ENCODE measurements at places on chromosomes 6 and 20.

DNA sequence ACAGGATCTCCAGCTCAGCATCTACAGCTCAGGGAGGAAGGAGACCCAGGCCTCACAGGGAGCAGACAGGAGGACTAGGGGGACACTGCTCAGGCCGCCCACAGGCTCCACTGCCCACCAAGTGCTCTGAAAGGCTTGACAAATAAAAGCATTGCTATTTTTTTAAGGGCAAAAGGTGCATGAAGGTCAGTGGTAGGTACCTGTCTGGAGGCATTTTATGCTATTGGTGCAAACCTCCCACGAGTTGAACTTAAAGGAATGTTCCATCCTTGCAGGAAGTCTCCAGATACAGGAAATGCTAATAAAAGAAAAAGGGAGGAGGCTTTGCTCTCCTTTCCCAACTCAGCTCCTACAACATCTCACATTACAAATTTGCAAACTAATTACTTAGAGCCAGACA, 228.1 kb downstream of the FOXC1 start:
- DNase-seq, result no peak

GRCh38 chr6:161413355-161413771, 139.5 kb upstream of the AGPAT4 start:
- no peak for DNase-seq

- DNase-seq, result no peak
Measured at GRCh38 chr20:45819466-45819865, 7.0 kb downstream of the UBE2C start.

DNA sequence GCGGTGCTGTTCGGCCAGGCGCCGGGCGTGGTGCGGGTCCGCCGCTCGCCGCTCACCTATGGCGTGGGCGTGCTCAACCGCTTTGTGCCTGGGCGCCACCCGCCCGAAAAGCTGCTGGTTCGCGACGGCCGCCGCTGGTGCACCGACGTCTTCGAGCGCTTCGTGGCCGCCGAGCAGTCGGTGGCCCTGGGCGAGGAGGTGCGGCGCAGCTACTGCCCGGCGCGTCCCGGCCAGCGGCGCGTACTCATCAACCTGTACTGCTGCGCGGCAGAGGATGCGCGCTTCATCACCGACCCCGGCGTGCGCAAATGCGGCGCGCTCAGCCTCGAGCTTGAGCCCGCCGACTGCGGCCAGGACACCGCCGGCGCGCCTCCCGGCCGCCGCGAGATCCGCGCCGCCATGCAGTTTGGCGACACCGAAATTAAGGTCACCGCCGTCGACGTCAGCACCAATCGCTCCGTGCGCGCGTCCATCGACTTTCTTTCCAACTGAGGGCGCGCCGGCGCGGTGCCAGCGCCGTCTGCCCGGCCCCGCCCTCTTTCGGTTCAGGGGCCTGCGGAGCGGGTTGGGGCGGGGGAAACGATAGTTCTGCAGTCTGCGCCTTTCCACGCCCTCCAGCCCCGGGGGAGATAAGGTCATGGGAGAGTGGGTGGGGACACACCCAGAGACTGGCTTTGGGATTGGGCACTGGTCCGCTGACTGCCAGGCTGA, 15.7 kb downstream of the ADISSP start:
- DNase-seq, result peak; percentile 20

All from activated T-helper 9 cell treated with anti-CD3 and anti-CD28 coated beads, Interleukin-2, amount 50 U/mL, for 16 hours (primary cell).